ENCODE measurements at places on chromosomes 4 and X.

GRCh38 chr4:151152028-151152427 is 52.6 kb downstream of the RPS3A start:
- no peak for DNase-seq

DNA sequence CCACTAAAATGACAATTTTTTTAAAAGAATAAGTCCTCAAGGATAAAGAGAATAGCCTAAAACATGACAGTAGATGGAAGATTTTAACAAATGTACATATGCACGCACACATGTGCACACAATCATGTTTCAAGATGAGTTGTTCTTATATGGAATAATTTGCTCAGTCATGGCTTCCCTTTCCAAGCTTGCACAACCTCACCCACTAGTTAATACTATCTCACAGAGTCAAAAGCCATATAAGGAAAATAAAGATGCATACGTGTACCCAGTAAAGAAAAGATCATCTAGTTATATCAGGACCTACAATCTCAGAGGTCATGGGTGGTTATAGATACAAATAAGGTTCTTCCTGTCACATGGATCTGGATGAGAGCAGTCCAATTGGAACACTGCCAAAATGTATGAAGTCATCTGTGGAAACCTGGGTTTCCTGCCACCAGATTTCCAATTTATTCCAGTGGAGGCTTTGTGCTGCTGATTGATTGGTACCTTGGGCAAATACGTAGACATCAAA is 56.1 kb downstream of the FAM13A start:
- peak; percentile 53 for DNase-seq

DNA sequence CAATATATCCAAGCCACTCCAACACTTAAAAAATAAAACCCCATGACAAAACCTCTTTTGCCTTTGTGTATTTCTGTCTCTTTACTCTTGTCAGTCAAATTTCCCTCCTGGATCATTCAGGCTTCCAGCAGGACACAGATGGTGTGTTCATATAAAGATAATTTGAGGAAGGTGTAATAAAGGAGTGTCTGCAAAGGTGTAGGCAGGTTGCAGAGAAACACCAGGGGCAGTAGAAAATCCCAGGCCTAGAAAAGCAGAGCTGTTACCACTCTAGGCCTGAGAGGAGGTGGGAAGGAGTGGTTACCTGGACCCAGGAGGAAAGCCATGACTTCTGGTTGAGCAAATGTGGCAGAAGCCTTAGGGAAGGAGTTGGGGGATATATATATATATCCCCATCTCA is 28.8 kb downstream of the CHRNA9 start:
- DNase-seq = no peak

DNA sequence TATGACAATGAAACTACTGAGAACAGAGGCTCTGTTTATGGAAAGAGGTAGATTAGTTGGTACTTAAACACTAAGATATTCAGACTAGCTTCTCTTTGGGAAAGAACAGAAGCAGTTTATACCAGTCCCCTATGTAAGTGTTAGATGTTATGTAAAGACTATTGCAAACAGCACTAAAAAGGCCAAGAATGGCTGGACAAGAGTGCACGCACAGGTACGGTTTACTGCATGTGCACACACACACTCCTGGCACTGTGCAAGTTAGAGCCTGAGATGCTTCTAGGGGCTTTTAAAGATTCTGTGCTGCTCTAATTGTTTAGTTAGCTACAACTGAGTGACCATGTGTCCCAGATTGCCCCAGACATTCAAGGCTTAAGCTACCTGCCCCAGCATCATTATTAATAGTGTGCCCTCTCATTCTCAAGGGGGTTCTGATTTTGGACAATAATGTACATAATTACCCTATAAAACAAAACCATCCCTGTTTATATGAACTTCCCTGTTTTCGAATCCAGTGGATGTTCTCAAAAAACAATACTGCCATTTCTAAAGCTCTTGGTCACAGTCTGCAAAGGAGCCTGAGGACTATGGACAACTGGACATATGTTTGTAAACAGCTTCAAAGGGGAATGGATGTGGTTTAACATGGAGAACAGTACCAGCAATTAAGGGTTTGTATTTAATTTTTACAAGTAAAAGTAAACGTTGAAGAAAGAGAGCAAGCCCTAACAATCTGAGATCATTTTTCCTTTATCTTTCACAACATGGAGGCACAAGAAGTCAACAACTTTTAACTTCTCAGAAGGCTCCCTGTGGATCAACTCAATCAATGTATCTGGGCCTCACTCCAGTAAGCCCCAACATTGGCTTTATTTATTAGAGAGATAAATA is 2.0 kb downstream of the SETD7 start:
- DNase-seq = no peak

DNA sequence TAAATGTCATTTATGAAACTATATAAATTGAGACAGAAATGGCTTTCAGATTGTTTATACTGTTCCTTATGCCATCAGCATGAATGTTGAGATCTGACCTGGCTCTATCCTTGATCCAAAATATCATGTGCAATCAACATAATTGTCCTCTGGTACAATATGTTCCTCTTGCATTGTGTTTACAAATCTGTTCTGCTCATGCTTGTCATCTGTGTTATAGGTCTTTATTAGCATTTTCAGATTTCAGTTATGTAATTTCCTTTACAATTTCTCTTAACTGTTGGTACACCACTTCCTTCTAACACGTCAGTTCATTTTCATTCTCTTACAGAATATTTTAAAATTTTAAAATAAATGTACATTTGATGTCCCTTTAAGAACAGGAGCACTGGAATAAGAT is 1.6 kb downstream of the HPGD start:
- DNase-seq = no peak

DNA sequence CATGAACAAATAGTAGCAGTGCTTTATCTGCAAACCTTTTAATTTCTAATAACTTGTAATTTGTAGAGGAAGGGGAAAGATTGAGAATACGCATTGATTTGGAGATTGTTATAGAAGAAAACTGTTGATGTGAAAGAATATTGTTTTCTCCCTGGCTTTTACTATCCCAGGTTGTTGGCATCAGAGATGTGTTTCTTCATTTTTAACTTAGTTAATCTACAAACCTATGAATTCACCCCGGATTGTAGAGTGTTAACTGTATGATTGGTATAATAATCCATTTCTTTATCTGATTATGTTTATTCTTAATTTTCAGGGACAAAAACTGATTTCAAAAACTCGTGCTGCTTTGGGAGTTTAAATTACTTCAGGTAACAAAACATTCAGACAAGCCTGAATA is 18.9 kb downstream of the AFP start:
- no peak for DNase-seq

GRCh38 chrX:68723491-68724155 is 76.2 kb downstream of the STARD8 start:
- DNase-seq = no peak

DNA sequence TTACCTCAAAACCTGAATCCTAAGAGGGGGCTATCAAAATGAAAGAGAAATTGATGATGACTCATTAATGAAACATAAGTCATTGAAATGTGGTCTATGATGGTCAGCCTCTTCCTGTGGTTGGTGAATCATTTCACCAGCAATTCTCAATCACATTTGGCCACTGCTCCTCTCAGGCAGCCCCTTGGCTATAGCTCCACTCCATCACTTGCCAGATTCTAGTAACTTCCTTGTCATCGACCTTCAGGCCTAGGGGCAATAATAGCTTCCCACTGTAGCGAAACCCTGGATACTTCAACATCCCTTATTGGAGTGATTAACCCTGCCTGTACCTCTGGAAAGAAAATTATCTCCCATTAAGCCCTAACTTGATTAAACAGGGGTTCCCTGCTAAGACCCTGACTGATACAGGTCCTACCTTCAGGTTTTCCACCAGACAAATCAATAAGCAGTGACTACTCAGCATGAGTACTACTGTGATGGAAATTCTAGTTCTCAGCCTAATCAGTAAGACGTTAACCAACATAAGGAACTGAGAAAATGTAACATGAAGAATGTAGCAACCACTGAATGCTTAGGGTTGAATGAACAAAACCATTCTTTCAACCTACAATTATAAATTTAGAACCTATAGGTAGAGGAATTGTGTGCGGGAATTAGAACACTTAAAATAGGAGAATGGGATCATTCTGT is 30.4 kb downstream of the ADH7 start:
- peak; percentile 89 for DNase-seq

All from fibroblast of skin of scalp (primary cell).